Placental epithelial cell (primary cell): ENCODE measurements at places on chromosomes 6 and 20. TPM values are rescaled to one million over a fixed set of nuclear protein-coding genes. Genes with fewer than 3 reads are reported as not detected.

Gene FILIP1
- total RNA-seq = under 0.01 TPM in 2 replicates

Gene OXT
- total RNA-seq = not detected in 2 replicates

Gene NINL
- total RNA-seq = 14.3 and 23.6 TPM in 2 replicates

Gene MEP1A
- not detected in 2 replicates for total RNA-seq

Gene BMP6
- 0.39 and 2.1 TPM in 2 replicates for total RNA-seq

Gene TOMM6
- total RNA-seq = 80.9 and 120 TPM in 2 replicates

Gene ENPP1
- total RNA-seq = 339 and 481 TPM in 2 replicates

Gene KCNK16
- not detected in 2 replicates for total RNA-seq
